Muscle of back (tissue), 13 donors: ENCODE measurements at places on chromosomes 3 and 15.
A peak's percentile ranks its signal among the peaks of the same experiment; 100 is the strongest.

DNA sequence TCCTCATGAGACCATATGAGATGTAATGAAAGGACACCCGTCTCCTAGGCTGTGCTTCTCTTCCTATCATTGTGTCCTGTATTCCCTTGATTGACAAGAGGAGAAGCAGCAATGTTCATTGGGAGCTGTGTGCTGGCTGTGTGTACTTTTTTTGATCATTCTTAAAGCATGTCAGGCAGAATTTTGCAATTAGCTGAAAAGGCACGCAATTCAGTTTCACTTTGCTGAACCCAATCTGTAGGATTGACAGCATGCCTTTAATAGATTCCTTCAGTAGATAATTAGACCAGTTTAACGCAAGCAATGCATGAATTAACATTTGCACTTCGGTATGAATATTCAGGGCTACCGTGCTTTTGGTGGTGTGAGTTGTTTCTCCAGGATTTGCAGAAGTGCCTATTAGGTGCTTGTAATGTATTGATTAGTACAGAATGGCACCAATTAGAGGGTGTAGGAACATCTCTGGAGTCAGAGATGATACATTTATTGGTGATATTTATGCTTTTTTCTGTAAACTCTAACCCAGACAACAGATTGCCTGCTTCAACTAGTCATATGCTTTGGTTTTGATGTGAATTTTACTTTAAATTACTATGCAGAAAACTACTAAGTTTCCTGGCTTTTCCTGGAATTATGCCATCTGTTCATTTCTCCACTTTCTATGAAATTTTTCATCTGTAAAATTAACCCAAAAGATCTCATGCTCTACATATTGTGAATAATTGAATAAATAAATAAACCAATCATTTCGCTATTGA lies 114.3 kb downstream of the NSUN3 start:
- no peak for DNase-seq

- DNase-seq = no peak
These were observed 148.6 kb downstream of the MEIS2 start for GRCh38 chr15:36951731-36952247.

DNA sequence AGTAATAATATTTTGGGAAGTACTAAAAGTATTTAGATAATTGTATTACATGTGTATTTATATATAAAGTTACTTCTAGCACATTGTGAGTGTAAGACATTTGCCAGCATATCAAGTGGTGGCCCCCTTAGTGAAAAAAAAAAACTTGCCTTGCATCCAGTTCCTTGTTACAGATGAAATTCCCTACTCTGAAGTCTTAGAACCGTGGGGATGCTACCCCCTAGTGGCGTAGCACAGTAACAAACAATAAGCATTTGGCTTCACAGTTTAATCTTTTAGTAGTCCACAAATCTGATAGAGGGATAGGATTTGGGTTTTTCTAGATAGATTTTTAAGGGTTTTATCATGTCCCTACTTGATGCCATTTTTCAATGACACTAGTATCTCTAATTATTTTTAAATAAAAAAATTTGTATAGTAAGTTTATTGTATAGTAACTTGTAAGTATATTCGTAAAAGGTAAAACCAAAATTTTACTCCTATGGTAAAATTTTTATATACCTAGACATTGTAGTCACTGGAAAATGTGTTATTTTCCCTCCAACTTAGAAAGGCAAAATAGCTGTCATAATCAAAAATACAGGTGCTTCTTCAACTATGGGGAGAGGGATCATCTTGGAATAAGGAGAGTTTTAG lies 14.3 kb downstream of the SMC4 start:
- DNase-seq = peak; percentile 80

GRCh38 chr3:172040078-172040980 lies 951 bp downstream of the FNDC3B start:
- DNase-seq = peak; percentile 96

GRCh38 chr3:156608601-156609514 lies 53.9 kb upstream of the SSR3 start:
- no peak for DNase-seq

GRCh38 chr3:112327371-112327951 lies 5.5 kb upstream of the CD200 start:
- peak; percentile 78 for DNase-seq

- DNase-seq = no peak
These were observed 31.3 kb upstream of the ST3GAL6 start for GRCh38 chr3:98731720-98732285.

GRCh38 chr15:52805351-52806283 lies 15.5 kb upstream of the ONECUT1 start:
- no peak for DNase-seq

DNA sequence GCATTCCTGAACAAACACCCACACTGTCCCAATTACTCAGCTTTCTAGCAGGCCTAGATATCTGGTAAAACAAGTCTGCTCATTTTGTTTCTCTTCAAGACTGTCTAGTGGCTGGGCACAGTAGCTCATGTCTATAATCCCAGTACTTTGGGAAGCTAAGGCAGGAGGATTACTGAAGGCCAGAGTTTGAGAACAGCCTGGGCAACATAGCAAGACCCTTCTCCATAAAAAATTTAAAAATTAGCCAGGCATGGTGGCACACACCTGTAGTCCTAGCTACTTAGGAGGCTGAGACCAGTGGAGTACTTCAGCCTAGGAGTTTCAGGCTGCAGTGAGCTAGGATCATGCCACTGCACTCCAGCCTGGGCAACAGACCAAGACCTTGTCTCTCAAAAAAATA lies 6.2 kb upstream of the PTPN23 start:
- DNase-seq = no peak
